T-helper 9 cell (primary cell): ENCODE measurements at places on chromosomes 2 and 18.

- no peak for DNase-seq
Observed at GRCh38 chr2:224127871-224128501, 88.9 kb upstream of the SERPINE2 start.

GRCh38 chr18:3526421-3527354 is 76.7 kb downstream of the TGIF1 start:
- DNase-seq: no peak

DNA sequence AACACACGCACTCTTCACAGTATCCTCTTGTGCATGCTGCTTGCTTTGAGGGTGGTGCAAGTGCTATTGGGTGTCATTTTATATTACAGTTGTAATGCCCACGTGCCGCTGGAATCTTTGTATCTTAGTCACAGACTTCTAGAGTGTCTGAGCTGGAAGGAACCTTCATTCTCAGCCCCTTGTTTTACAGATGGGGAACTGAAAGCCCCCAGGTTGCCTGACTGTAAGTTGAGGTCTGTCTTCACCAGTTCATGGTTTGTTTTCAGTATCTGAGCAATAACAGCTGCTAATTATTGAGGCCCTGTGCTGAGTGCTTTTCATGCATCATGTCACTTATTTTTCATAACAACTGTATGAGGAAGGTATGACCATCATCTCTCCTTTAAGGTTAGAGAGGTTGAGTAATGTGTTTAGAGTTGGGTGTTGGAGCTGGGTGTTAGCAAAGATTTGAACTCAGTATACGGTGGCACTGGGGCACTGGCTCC is 77.0 kb downstream of the PRKCE start:
- no peak for DNase-seq

GRCh38 chr18:11081009-11081532 is 68.3 kb downstream of the PIEZO2 start:
- no peak for DNase-seq
